Heart left ventricle (tissue), 16 donors: ENCODE measurements at places on chromosomes 11 and 22.

DNA sequence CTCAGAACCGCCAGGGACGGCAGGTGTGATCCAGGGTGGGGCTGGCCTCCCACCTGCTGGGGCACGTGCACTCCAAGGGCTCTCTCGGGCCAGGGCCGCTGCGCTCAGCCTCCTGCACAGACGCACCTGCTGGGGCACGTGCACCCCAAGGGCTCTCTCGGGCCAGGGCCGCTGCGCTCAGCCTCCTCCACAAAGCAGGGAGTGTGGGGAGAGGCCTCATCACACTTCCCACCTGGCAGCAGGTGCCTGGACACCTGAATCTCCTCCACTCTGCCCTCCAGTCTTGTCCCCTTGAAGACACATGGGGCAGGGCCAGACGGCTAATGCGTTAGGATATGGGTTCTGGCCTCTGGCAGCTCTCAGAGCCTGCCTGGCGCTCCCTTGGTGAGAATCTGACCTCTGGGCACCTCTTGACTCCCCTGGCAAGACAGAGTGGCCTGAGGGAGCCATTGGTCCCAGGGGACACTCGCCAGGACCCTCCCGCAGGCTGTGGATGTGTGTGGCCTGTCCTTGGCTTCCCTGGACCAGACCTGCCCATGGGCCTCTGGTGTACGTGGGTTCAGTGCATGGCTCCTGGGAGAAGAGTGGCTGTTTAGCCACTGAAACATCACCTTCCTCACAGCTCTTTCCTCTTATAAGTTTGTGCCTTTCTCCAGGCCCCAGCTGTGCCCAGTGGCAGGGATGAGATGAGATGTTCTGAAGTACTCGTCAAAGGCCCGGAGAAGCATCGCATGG, 73.5 kb downstream of the BRD1 start:
- DNase-seq: no peak

GRCh38 chr22:46618667-46619066, 1.5 kb upstream of the GRAMD4 start:
- DNase-seq: peak; percentile 87

DNA sequence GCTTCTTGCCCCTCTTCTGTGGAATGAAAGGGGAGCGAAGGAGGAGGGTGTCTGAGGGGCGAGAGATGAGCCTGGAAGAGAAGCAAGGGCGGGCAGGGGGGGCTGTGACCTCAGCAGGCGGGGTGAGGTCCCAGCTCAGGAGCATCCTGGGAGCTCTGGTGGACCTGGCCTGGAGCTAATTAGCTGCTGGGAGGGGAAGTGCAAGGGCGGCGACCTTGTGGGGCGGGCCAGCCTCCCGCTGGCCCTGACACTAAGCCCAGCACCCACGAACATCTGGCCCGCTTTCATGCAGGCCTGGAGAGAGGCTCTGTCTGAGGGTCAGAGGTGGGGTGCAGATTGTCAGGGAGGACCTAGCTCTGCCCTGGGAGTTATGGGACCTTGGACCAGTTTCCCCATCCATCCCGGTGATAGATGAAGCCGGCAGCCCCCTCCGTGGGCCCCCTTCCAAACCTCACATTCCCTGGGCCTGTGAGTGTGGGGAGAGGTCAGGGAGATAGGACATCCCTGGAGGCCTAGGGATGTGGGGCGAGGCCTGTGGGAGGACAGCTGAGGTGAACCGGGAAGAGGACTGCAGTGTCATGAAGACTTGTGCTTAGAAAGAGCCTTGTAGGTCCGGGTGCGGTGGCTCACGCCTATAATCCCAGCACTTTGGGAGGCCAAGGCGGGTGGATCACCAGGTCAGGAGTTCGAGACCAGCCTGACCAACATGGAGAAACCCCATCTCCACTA, 28.5 kb upstream of the CD82 start:
- DNase-seq: peak; percentile 40

GRCh38 chr22:46392137-46392844, 56.8 kb downstream of the TRMU start:
- no peak for DNase-seq

- no peak for DNase-seq
Observed at GRCh38 chr22:39725351-39726035, 154.9 kb downstream of the CACNA1I start.

DNA sequence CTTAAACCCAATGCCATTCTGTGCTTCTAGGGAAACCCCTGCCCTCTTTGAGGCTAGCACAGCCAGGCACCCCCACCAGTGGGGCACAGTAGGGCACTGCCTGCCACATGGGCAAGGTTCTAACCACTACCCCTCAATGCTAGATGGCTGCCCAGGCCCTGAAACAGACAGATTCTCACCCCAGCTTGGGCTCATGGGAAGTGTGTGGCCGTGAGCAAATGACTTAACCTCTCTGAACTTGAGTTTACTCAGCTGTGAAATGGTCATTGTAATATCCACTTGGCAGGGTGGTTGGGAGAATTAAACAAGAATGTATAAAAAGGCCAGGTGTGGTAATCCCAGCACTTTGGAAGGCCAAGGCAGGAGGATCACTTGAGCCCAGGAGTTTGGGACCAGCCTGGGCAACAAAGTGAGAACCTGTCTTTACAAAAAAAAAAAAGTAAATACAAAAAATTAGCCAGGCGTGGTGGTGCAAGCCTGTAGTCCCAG, 22.4 kb downstream of the C22orf23 start:
- DNase-seq: no peak

- DNase-seq: no peak
Observed at GRCh38 chr11:87325490-87325872, 287.7 kb downstream of the TMEM135 start.

DNA sequence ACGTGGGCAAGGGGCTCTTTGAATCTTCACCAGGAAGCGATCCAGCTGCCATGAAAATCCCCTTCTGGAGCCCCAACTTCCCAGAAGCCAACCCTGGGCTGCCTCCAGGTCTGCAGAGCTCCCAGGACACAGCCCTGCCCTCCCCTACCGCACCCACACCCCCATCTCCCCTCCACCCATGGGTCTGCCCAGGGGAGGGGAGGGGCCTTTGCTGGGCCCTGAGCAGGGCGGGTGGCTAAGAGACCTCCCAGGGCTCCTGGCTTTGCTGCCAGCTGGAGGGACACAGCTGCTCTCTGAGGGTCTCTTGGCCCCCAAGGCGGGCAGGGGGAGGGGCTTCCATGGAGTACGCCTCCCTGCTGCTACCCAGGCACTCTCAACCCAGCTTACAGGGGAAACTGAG, 64.1 kb downstream of the WNT7B start:
- no peak for DNase-seq

DNA sequence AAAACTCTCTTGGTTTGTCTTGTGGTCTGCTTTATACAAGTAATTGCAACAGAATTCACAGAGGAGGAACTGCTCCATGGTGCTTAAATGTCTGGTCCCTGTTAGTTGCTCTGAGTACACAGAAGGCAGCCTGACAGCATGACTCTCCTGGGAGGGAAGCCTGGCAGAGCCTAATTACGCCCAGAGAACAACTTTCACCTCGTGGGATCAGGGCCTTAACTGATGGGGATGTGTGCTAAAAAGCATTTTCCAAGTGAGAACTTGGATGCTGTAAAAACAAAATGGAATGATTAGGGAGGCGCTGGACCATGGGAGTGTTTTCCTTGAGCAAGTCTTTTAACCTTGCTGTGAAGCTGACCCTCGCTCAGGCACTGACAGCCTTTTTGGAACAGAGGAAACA, 154.0 kb upstream of the TENM4 start:
- no peak for DNase-seq

DNA sequence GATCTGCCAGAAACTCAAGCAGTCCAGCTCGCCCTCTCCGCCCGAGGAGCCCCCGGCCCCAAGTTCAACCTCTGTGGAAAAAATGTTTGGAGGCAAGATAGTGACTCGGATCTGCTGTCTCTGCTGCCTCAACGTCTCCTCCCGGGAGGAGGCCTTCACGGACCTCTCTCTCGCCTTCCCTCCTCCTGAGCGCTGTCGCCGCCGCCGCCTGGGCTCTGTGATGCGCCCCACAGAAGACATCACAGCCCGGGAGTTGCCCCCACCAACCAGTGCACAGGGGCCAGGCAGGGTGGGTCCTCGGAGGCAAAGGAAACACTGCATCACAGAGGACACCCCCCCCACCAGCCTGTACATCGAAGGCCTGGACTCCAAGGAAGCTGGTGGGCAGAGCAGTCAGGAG, 20.8 kb downstream of the USP35 start:
- DNase-seq: no peak

GRCh38 chr22:40533712-40534378, 102.7 kb downstream of the MRTFA start:
- no peak for DNase-seq

DNA sequence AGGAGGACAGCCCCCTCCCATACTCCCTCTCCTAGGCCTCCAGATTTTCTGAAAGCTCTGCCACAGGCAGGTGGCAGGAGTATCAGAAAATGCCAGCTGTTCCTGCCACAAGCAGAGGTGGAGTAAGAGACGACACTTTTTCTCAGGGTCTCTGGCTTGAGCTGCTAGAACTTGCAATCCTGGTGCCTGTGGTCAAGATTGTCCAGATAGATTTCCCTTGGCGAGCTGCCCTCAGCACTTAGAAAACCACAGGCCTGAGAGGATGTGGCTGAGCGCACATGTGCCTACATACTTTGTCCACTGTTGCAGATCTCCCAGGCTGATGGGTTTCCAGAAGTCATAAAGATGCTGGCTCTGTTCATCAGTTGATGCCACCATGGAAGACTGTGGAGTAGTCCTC, 65.7 kb upstream of the NAV2 start:
- no peak for DNase-seq

- no peak for DNase-seq
Observed at GRCh38 chr11:126444072-126444471, 88.6 kb downstream of the ST3GAL4 start.

DNA sequence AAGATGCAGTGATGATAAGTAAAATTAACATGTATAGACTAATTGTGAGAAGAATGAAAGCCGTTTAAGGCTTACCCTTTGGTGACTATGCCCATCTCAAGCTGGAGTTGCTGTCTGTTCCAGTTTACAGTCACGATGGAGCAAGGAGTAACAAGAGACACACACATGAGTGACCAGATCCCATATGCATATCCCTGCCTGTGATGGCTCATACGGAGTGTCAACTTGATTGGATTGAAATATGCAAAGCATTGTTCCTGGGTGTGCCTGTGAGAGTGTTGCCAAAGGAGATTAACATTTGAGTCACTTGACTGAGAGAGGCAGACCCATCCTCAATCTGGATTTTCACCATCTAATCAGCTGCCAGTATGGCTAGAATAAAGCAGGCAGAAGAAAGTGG, 786.8 kb downstream of the FAM181B start:
- DNase-seq: no peak

DNA sequence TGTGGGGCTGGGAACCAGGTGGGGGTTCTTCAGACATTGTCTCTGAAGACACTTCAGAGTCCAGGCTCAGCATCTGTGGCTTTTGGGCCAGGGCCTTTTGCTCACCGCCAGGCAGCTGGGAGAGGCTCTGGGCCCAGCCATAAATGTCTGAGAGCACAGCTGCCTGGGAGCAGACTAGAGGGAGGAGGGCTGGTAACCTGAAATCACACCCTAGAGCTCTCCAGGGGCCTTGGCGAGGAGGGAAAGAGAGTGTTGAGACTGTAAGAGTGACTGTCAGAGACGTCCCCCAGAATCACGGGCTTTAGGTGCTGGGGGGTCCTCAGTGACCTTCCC, 4.1 kb downstream of the TRABD start:
- DNase-seq: no peak

DNA sequence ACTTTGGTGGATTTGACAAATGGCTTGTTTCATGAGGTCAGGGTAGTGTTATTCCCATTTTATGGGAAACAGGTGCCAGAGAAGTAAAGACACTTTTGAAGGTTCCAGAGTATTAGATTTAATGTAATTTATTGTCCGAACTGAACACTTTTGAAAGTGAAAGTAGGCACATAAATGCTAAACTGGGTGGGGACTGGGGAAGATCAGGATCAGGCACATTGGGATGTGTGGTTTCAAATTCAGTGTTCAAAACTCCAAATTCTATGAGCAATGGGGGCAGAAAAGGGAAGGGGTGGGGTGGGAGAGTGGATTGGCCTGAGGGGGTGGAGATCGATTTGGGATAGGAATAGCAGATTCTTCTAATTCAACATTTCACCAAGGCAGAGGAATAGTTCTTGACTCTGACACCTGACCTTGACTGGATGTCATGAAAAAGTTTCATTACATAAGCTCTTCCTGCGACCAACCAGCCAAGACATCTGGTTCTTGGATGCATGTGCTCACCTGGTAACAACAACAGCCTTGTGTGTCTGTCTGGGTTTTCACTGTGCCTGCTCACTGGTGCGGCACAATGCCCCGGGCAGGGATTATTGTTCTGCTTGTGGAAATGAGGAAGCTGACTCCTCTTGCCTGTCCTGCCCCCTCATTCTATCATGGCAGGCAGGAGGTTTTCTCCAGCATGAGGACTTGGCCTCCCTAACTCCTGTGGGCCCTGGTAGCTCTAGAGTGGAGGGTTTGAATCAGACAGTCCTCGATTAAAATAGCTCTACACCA, 10.8 kb downstream of the PPFIBP2 start:
- DNase-seq: no peak

DNA sequence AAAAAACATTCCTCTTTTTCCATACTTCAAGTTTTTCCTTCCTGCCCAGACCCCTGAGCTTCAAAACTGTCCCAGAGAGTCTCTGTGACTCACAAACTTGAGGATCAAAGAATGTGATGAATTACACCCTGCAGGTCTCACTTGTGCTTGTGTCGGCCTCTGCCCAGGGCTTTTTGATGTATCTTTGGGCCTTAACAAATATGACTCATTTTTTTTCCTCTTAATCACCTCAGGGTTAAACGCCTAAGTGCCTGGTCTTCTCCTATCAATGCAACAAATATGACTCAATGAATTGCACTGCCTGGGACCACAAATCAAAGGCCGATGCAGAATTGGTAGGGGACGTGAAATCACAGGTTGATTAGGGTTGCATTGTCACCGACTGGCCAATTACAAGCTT, 267.7 kb downstream of the LARGE1 start:
- DNase-seq: no peak

DNA sequence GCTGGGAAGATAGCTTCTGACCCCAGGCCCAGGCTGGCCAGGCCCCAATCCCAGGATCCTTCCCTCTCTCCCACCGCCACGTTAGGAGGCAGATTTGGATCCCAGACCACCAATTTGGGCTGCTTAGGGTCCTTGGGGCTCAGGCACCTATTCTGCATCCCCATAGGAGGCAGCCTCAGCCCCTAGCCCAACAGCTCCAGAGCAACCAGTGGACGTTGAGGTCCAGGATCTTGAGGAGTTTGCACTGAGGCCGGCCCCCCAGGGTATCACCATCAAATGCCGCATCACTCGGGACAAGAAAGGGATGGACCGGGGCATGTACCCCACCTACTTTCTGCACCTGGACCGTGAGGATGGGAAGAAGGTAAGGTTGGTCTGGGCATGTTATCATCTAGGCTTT, 16.1 kb downstream of the TUB start:
- no peak for DNase-seq

- DNase-seq: no peak
Observed at GRCh38 chr11:126175393-126175792, 36.1 kb downstream of the RPUSD4 start.

GRCh38 chr22:25161017-25161915, 38.4 kb upstream of the CRYBB3 start:
- DNase-seq: no peak

- DNase-seq: no peak
Observed at GRCh38 chr22:45582236-45582954, 79.7 kb downstream of the FBLN1 start.

- no peak for DNase-seq
Observed at GRCh38 chr11:41235668-41236067, 223.8 kb downstream of the LRRC4C start.
